Stimulated activated CD8-positive, alpha-beta memory T cell treated with anti-CD3 and anti-CD28 coated beads, Interleukin-4, amount 100 ng/mL, for 1 hour (primary cell): ENCODE measurements at places on chromosomes 2 and 18.

- no peak for DNase-seq
Observed at GRCh38 chr2:241107031-241107783, 5.1 kb upstream of the MTERF4 start.

DNA sequence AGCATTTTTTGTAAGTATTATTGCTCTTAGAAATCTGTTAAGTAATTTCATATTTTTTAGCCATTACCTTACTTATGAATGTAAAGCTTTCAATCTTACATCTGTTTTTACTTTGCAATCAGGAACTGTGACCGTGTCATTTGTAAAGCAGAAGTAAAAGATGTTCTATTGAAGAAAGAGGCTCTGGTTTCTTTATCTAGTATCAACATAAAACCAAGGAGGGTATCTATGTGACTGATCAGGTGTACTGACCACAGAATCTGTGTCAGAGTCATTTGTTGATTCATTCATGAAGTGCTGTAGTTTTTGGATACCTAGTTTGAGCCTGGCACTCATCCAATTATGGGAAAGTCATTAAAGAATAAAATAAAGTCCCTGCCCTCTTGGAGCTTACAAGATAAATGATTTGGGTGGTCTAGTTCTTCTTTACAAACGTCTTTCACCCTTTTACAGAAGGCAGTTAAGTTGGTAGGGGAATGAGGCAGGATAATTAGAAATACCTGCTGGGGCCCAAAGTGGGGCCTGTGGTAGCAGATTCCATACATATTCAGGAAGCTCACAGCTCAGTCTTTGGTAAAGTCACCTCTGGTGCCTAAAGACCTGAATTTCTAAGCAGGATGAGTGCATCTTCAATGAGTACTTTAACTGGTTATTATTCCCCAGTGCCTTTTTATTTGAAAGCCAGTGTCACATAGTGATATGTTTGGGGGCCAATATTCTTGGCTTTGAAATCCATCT, 260.6 kb upstream of the NT5C1B start:
- DNase-seq, result no peak

GRCh38 chr2:223647258-223647952, 45.2 kb upstream of the SCG2 start:
- no peak for DNase-seq

DNA sequence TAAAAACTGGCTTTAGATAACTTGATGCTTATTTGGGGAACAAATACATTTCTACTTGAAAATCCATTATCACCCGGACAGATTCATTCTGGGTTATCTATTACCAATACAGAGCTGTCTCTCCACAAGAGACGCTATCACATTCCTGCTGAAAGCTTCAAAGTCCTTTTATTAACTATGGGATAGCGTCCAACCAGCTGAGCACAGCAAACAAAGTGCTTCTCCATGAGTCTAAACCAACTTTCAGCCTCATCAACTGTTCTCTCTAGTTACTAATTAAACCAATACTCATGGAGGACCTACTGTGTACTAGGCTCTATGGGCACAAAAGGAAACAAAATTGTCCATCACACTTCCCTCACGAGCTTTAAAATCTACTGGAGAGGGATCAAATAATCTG, 132.8 kb downstream of the L3MBTL4 start:
- no peak for DNase-seq

GRCh38 chr2:171279983-171280790, 119.5 kb upstream of the TLK1 start:
- no peak for DNase-seq

GRCh38 chr2:177114712-177115111, 97.9 kb upstream of the HNRNPA3 start:
- no peak for DNase-seq

GRCh38 chr2:160429248-160430000, 64.2 kb downstream of the RBMS1 start:
- no peak for DNase-seq

GRCh38 chr2:68425503-68425902, 41.6 kb downstream of the FBXO48 start:
- no peak for DNase-seq

DNA sequence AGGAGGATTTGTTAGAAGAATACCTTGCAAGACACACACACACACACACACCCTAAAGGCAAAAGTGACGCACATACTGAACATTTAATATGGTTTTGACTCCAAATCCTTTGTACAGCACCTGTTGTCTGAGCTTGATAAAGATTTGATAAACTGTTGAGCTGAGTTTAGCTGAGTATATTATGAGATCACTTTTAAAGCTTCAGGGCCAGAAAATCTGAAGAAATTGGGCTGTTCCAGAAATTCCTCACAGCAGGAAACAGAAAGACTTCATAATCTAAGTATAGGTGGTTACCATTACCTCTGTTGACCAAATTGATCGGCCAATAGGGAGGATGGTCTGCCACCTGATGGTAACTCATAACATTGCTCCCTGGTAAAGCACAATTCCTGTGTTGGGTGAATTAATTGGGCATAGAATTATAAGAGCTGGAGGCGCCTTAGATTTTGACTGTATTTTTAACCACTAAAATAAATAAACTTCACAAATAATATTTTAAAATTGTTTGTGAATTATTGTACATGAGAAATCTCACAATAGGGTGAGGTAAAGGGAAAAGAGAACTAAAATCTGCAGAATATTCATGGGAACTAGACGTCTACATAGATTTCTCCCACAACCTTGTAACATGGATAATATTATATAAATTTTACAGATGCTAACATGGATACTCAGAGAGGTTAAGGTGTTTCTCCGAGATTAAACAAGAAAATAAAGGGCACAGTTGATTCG, 21.8 kb upstream of the RPIA start:
- DNase-seq, result no peak

DNA sequence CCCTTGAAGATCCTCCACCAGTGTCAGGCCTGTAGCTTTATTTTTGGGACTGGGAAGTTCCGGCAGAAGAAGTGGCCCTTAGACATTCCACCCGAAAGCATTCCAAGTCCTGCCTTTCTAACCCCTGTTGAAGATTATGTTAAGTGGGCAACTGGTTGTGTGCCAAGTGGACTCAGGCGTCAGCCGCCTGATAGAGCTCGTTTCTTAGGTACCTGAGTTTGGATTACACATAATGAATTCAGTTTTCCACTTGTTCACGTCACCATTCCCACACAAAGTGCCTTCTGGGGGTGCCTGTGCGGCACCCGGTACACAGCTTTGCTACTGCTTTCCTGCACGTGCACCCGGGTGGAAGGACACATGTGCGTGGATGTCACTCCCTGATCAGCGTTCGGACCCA, 156.5 kb downstream of the PTGR3 start:
- no peak for DNase-seq

DNA sequence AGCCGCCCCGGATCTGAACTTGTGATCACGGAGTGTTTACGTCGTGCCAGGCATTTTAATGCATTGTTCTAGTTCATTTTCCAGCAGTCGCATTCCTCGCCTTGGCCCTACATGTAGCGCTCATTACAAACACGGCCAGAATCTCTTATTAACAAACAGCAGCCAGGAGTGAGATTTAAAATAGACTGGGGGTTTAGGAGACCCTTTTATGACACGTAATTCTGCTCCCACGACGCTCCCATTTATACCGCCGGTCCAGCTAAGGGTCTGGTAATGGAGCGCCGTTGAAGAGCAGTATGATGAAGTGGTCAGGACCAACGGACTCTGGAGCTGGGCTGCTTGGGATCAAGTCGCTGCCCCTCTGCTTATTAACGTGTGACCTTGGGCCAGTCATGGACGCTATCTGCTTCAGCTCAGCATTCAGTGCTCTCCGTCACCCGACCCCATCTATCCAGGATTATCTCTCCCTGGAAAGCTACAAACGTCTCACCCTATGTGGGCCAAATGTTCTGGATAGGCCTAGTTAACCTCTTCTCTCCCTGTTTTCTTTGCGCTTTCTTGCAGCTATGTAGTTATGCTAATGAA, 745 bp downstream of the MSH2 start:
- DNase-seq, result no peak
